Glomerular endothelial cell (primary cell): ENCODE measurements at places on chromosomes 3 and 15. TPM values are rescaled to one million over a fixed set of nuclear protein-coding genes. Genes with fewer than 3 reads are reported as not detected.

The SLCO3A1 gene
- 2.8 and 7.0 TPM in 2 replicates for total RNA-seq

The TM4SF1 gene
- total RNA-seq = 810 and 812 TPM in 2 replicates

The POLQ gene
- 0.68 and 1.6 TPM in 2 replicates for total RNA-seq

The LRRIQ4 gene
- not detected in 2 replicates for total RNA-seq

DNA sequence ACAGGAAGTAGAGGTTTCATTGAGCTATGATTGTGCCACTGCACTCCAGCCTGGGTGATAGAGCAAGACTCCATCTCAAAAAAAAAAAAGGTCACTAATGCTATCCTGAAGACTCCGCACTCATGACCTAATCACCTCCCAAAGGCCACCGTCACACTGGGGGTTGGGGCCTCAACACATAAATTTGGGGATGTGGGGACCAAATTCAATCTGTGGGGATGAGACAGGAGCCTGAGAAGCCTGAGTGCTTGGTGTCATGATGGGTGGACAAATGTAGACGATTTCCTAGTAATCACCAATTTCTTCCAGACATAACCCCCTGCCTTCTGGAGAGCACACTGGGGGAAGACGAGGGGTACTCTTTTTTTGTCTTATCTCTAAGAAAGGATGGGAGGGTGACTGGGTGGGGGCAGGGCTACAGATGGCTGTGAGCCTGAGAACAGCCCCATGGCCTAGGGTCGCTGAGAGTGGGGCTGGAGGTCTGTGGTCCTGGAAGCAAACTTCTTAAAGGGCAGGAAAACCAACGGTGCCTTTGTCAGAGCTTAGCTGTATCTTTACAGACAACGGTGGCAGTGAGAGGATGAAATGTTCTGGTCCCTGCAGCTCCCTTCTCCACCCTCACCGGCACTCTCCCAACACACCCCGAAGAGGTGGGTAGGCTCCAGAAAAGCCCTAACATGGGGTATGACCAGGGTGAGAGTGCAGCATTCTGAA is 16.6 kb upstream of the KLF13 start:
- DNase-seq = no peak

- DNase-seq = no peak
Measured at GRCh38 chr3:56424336-56424735, 43.9 kb downstream of the ERC2 start.

GRCh38 chr3:139557041-139557440 is 17.5 kb upstream of the RBP1 start:
- DNase-seq = no peak

GRCh38 chr15:90165659-90166489 is 35.3 kb upstream of the SEMA4B start:
- DNase-seq = peak; percentile 85

- no peak for DNase-seq
Measured at GRCh38 chr3:135629701-135630408, 335.7 kb upstream of the PPP2R3A start.

DNA sequence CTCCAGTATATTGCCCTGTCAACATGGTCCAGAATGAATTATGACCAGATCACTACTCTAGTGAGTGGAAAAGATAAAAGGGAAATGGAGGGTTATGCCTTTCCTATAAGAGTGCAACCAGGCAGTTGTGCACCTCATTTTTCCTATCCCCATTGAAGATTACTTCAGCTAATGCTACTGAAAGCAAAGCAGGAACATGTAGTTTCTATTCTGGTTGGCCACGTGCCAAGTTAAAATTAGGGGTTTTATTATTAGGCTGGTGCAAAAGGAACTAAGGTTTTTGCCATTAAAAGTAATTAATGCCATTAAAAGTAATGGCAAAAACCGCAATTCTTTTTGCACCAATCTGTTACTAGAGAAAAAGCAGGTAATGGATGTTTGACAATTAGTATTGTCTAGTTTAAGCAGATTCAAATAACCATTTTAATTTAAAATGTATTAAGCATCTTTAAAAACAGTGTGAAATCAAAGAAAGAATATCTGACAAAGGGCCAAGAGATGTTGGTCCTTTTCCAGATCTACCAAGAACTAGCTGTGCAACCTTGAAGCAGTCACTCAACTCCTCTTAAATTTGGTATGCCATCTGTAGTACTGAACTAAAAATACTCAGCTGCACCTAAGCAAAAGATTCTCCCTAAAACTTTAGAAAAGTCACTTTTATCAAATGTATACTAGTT is 567.5 kb upstream of the CCDC54 start:
- no peak for DNase-seq

DNA sequence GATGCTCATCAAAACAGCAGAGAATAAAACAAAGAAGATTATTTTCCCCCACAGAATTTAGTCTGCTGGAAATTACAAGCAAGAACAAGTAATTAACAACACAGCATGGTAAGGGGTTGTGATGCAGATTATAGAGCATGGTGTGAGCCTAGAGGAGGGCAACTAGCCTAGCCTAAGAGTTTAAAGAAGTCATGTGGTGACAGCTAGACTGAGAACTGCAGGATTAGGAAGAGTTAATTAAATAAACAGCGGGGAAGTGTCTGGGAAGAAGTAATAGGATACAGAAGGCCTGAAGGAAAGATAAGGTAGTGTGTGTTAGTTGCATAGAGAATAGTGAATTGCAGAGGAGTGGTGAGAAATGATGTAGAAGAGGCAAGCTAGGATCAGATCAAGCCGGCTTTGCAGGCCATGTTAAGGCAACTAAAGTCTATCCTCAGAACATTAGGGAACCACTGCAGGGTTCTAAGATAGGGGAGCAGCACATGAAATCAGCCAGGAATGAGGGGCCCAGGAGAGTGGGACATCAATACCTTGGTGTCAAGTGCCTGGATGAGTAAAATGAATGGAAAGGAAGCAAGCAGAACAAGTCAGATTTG is 11.9 kb upstream of the PKM start:
- DNase-seq = no peak

DNA sequence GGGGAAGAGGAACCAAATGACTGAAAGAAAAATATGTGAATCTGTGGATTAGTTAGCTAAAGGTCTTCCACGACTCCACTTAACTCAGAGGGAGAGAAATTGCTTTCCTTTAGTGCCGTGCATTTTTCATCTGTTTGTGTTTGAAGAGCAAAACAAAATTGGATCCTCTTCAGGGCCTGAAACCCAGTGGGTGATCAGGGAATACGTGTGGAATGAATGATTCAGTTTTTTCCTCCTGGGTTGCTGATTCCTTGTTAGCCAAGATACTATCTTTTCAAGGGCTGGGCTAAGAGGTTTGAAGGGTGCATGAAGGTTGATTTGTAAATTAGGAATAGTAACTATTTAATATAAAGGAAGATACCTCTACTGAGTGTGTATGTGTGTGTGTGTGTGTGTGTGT is 61.0 kb downstream of the TPRG1 start:
- no peak for DNase-seq

DNA sequence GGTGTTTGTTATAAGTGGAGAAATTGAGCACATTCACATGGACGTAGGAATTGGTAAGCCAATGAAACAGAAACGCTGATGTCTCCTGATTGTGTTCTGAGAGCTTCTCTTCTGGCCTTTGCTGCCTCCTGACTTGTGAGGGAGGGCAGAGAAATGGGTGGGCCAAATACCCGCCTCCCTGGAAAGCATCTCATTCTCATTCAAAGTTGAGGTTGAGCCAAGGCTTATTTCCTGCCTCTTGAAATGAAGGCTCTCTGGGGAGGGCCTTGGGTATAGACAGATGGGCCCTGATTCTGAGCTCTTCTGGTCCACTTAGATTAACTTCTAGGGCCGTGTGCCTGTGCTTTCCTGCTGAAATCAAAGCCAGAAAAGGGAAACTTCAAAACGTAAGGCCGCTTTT is 57.4 kb upstream of the MYZAP start:
- DNase-seq = no peak

- no peak for DNase-seq
Measured at GRCh38 chr3:45940004-45940780, 3.1 kb upstream of the CXCR6 start.

DNA sequence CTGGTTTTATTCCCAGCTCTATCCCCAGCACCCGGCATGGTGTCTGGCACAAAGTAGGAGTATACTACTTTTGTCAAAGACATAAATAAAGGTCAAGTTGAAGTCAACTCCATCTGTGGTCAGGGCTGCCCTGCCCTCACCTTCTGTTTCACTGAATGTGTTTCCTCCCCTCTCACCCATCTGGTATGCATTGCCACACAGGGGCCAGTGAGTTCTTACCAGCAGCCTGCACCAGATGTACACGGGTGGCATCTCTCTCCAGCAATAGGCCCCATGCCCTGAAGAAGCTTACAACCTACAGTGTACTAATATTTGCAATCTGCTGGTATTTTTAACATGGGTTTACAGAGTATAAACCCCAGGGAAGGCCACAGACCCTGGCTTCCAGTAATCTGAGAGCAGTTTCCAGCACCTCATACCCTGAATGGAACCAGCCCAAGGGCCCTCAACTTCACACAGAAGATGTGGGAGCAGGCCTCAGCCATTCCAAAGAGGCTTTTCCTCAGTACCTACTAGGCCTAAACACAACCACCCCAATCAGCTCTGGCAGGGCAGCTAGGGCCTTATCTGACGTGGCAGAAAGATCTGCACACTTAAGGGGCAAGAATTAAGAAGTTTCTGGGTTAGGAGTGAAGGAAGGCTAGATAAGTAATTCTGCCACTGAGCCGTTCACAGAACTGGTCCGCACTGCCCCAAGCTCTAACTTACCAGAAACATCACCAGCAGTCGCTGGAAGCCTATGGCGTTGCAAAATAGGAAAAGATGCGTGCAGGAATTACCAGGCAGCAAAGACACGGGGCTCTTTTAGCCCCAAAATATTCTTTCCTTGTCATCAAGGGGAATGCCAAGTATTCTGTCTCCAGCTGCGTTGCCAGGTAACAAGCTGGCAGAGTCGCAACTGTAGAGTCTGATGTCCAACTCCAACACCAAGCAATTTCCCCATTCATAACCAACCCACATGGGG is 2.1 kb downstream of the IDH2 start:
- no peak for DNase-seq

DNA sequence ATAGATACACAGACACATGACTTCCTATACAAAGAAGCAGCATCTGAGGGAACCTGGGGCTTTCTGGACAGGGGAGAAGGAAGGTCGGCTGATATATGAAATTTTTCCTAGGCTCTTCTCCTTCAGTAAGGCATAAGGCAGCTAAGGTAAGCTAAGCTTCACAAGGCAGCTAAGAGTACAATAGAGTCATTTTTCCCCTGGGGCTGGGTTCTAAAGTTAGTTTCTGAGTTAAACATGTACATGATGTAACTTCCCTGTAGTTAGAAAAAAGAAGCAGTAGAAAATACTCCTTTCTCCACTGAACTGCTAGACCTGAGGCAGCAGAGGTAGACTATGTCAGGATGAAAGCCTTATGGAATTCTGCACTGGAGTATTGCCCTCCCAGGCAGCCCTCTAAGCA is 109.6 kb downstream of the PLD1 start:
- no peak for DNase-seq

GRCh38 chr15:90362936-90363212 is 10.8 kb downstream of the ZNF774 start:
- peak; percentile 36 for DNase-seq

GRCh38 chr15:57835119-57835518 is 128.6 kb downstream of the POLR2M start:
- no peak for DNase-seq
